Omental fat pad (tissue), 4 donors: ENCODE measurements at places on chromosomes 5 and 9. TPM values are rescaled to one million over a fixed set of nuclear protein-coding genes. Genes with fewer than 3 reads are reported as not detected.

DNA sequence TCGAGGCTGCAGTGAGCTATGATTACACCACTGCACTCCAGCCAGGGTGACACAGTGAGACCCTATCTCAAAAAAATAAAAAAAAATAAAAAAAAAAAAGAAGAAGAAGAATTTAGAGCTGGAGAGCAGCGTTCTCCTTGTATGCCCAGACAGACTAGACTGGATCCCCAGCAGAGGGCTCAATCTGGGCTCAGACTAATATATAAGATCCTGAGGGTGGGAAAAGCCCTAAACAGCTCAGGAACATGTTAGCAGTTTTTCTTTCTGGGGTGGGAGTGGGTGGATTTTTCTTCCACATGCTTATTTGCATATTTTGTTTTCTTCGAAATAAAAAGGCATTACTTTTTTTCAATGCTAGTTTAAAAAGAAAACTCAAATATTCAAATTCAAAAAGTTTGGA, 904 bp upstream of the BSPRY start:
- DNase-seq = no peak

The GLRA1 gene
- total RNA-seq = not detected

GRCh38 chr9:114745108-114745848, 60.6 kb downstream of the TNFSF15 start:
- DNase-seq = no peak

The NEURL1B gene
- total RNA-seq = 12.7 TPM

DNA sequence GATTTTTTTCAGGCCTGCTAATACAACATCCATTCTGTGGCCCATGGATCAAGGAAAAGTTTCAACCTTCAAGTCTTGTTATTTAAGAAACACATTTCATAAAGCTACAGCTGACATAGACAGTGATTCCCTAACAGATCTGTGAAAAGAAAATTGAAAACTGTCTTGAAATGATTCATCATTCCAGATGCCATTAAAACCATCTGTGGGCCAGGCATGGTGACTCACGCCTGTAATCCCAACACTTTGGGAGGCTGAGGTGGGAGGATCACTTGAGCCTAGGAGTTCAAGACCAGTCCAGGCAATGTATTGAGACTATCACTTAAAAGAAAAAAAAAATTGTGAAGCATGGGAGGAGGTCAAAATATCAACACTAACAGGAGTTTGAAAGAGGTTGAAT, 6.0 kb downstream of the RAPGEF6 start:
- DNase-seq = no peak

GRCh38 chr5:149773291-149774095, 43.4 kb downstream of the PPARGC1B start:
- no peak for DNase-seq

The CCL27 gene
- not detected for total RNA-seq

- DNase-seq = no peak
Observed at GRCh38 chr5:83856881-83857280, 136.2 kb upstream of the HAPLN1 start.

- DNase-seq = no peak
Observed at GRCh38 chr5:135037519-135038204, 3.6 kb upstream of the PITX1 start.

The WWC1 gene
- 29.8 TPM for total RNA-seq

DNA sequence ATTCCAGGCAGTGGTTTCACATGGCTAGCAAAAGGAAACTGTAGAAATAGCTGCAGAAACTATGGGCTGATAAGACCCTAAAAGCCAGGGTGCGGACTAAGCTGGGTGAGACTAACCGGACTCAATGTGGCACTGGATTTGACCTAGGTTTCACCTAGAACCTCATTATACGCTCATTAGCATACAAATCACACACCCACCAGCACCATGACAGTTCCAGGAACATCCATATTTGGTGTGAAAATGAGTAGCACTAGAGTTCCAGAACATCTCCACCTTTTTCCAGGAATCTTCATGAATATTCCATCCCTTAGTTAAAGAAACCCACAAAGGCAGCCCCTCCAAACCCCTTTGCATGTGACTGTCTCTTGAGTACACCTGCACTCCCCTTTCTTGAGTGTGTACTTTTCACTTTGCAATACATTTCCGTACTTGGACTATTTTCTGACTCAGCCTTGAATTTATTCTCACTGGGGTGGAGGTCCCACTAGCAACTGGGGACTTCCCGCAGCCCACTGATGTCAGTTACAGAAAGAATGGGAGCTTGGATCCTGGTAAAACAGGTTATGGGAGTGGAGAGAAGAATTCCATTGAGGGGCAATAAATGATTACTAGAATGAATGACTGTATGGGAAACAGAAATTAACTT, 58.0 kb upstream of the SPATA31C2 start:
- no peak for DNase-seq

DNA sequence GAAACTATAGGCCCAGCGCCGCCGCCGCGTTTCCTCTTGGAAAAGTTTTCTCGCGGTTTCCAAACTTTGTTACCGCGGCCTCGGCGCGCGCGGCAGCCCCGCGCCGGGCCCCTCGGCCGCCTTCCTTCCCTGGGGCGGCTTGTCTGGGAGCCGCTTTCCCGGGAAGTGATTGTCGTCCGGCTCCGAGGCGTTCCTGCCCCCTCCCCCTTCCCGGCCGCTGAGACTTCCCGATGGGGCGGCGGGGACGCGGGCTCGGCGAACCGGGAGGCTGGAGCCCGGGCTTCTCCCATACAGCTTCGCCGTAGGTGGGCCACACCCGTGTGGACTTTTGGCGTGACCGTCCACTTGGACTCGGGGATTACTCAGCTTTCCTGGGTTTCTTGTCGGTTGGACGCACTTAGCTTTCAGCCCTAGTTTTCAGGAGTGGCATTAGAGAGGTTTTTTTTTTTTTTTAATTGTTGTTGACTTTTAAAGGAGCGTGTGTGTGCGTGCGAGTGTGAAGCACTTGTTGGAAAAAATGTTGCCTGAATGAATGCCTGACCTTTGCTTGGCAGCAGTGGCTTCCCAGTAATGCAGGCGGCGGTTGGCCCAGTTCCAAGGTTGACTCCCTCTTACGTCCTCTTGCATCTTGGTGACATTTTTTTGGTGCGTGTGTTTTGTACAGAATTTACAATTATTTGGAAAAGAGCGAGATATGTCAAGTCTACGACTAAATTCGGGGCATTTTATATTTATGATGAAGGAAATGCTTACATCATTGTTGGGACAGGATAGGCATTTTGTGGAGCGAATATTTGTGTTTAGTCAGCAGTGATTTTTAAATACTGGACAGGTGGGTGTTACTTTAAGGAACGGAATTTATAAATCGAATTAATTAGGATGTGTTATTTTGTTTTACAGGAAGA, 821 bp downstream of the CTNNA1 start:
- DNase-seq = peak; percentile 94

The CCDC171 gene
- 5.0 TPM for total RNA-seq

The DYNC2I2 gene
- total RNA-seq = 23.5 TPM

DNA sequence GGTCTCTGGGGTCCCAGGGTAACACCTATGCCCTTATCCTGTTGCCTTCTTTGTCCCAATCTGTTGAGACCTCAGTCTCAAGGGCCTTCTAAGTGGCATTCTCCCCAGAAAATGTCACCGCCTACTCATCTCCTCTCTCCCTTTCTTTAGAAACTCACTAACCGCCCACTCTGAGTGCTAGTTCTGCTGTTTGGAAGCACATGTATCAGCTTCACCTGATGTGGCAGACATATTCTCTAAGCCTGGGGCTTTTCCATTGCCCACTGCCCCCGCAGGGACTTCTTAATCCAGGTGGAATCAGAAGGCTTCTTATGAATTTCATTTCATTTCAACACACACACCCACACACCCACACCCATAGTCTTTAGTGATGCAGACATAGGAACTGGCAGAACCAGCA, 165.1 kb downstream of the ASTN2 start:
- DNase-seq = no peak
